ENCODE measurements at places on chromosomes 12 and 14.

- no peak for DNase-seq
These were observed 350.7 kb upstream of the SEL1L start for GRCh38 chr14:81884382-81884781.

GRCh38 chr12:3727354-3727753 is 25.6 kb downstream of the CRACR2A start:
- DNase-seq, result no peak

- DNase-seq, result no peak
These were observed 337.1 kb downstream of the PCNX1 start for GRCh38 chr14:71244341-71244740.

DNA sequence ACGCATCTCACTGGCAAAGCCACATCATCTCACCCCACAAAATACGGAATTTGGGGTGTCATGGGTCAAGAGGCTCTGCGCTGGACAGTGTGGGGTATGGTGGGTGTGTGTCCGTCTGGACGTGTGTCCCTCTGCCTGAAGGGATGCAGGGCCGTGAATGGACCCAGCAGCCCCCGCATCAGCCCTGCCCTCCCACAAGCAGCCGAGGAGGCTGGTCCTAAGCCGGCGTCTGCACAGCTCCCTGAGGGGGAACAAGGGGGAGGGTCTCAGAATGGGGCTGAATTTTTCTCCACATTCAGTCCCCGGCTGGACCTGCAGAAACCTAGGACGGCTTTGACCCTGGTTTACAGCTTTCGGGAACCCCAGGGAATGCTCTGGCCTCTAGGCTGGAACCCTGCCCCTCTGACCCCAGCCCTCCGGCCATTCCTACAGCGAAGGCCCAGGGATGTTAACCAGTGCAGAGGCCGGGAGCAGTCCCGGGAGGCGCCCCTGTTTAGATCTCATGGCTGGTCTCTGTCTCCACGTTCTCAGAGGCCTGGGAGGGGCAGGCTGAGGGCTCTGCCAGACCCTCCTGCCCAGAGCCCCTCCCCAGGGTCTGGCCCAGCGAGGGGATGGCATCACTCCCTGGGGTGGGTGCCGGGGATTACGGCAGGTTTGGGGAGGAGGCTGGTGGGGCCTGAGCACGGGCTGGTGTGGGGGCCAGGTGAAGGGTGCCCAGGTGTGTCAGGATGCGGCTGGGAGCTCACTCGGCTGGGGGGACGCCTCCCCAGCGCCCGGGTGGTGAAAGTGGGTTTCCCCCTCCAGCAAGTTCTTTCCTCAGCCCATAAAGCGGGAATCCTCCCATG is 156.5 kb upstream of the C14orf180 start:
- no peak for DNase-seq

DNA sequence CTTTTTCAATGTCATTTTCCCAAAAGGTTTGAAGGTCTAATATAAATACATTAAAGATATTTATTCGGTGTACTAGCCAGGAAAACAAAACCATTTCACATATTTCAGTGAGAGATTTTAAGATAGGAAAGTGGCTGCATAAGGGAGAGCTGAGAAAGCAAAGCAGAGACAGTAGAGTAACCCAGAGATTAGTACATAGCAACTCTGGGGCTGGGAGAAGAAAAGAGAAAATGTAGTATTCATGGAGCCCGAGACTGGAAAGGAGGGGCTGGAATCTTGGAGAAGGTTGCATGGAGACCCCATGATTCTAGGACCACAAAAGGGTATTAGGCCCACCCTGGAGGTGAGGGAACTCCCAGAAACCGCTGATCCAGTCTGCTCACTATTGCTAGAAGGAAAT is 236.9 kb downstream of the PAWR start:
- no peak for DNase-seq

DNA sequence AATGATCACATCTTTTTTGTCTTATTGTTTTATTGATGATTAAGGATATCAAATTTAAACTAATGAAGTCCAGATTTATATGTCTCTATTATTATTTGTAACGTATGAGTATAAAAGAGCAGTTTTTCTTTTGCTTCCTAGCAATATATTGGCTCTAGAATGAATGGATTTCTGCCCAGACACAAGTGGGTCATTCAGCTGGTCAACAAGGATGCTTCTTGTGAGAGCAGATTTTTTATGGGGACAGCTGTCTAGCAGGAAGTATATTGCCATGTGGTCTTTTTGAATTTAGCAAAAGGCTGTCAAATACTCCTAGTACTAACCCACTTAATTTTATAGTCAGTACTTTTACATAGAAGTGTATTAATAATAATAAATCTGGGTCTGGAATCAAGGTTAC is 1071.1 kb upstream of the FLRT2 start:
- DNase-seq, result no peak

- no peak for DNase-seq
These were observed 80.9 kb upstream of the TSPAN11 start for GRCh38 chr12:30845676-30846075.

DNA sequence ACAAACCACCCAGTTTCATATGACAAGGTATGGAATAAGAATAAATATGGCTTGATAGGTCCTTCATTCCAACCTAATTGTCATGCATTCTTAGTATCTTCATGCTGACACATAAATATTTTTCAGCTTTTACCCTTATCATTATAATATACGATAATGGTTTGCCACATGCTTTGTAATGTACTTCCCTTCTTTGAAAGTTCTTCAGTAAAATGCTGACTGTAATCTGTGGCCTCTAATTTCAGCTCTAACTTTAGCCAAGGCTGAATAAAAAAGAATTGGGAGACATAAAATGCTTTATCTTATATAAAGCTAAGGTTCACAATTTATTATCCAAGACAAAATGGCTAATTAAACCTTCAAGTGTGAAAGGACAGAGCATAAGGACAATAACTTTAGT is 2.6 kb upstream of the MAP4K5 start:
- no peak for DNase-seq

GRCh38 chr12:64793610-64794009 is 30.8 kb upstream of the TBC1D30 start:
- no peak for DNase-seq

- DNase-seq, result no peak
These were observed 245.8 kb upstream of the RMST start for GRCh38 chr12:97216848-97217247.

GRCh38 chr12:71194657-71195056 is 36.9 kb upstream of the TSPAN8 start:
- DNase-seq, result no peak

DNA sequence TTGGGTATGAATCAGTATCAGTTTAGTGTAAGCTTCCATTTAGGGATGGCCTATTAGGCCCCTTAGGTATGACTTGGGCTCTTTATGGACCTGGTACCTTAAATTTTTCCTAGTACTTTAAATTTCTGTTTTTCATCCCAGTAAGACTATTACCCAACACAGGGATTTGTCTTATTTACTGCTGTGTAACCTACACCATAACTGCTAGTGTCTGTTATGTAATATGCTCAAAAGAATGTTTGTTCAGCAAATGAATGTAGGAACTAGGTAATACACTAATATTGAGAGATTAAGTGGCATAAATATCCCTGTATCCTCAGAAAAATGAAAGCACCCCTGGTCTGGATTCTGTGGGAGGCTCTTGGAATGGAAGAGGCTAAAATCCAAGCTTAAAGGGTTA is 63.7 kb upstream of the YARS2 start:
- no peak for DNase-seq

- DNase-seq, result no peak
These were observed 27.3 kb upstream of the STRAP start for GRCh38 chr12:15854916-15855315.

- DNase-seq, result no peak
These were observed 23.8 kb upstream of the COX6A1 start for GRCh38 chr12:120413901-120414695.

GRCh38 chr12:51847643-51848325 is 734 bp downstream of the FIGNL2 start:
- no peak for DNase-seq

- no peak for DNase-seq
These were observed 41.3 kb downstream of the IFNG start for GRCh38 chr12:68118096-68118755.

- DNase-seq, result peak; percentile 50
These were observed 172.7 kb upstream of the OR4E1 start for GRCh38 chr14:21846227-21846885.

GRCh38 chr14:68842298-68842697 is 49.4 kb upstream of the ZFP36L1 start:
- DNase-seq, result no peak

DNA sequence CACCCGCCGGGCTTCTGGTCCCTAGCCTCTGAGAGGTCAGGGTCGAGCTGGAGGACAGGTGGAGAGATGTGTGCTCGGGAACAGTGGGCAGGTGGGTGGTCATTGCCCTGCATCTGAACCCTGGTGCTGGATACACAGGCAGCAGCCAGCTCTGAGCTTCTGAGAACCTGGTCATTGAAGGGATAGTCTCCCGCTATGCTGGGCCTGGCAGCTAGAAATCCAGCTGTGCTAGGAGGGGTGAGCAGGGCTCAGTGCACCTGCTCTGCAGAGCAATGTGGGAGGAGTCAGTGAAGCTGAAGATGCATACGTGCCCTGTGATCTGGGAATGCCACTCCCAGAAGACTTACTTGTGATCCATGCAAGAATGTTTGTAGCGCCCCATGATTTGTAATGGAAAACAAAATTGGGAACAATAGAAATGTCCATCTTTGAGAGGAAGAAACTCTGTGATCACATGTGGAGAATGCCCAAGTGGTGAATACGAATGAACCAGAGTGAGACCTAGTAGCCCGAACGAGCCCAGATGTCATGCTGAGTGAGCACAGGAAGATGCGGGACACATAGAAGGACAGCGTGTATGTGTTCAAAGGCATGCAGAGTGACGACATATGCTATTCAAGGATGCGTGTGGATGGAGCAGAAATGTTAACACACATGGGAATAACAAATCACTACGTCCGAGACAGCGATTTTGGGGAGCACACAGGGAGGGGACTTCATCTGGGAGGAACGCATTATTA is 63.4 kb downstream of the AACS start:
- DNase-seq, result no peak

GRCh38 chr14:39998854-39999253 is 566.6 kb upstream of the FBXO33 start:
- DNase-seq, result no peak

- DNase-seq, result no peak
These were observed 30.9 kb upstream of the STRN3 start for GRCh38 chr14:31057035-31057434.

DNA sequence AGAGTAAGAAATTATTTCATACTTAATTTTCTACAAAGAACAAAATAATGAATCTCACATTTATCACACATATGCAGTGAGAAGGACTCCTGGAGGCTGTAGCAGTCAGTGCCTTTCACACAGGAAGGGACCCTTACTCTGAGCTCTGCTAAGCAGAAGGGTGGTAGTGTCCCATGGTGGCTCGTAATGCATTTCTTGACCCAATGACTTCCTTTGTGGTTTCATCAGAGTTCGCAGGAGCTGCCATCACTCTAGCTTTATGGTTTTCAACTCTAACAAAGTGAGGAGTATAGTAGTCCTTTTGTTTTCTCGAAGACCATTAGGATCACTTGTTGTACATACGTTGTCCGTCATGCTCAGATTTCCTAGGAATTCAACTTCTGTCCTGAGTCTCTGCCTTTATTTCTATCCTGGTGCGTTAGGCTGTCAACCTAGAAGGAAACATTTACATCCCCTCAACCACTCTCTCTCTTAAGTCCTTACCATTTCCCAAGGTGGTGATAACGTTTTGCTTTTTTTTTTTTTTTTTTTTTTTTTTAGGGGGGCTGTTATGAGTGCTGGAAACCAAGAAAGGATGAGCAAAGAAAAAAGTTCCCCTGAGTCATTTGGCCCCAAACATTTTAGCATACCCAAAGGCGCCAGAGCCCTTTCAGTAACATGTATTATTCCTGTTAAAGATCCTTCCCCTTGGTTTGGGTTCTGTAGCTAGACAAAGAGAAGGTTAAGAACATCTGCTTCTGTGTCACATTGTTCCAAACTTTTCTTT is 37.2 kb downstream of the GABARAPL1 start:
- DNase-seq, result no peak

GRCh38 chr12:43957732-43958372 is 122.0 kb downstream of the TMEM117 start:
- no peak for DNase-seq

DNA sequence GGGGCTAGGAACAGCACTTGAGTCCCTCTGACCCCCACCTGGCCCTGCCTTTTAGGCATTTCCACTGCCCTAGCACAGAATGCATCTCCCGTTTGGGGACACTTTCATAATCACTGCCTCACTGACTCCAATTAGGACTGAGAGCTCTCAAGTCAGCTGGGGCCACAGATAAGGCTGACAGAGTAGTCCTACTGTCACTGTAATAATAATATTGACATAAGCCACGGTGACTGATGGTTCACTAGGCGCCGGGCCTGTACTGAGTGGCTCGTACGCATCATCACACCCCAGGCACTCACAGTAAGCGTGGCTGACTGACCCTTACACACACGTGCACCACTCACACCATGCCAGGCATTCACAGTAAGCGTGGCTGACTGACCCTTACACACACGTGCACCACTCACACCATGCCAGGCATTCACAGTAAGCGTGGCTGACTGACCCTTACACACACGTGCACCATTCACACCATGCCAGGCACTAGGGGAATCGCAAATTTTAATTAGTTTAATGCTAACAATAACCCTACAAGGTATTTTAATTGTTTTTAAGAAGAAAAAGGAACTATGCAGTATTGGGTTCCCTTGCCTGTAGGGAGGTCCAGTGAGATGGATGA is 87.7 kb downstream of the CHGA start:
- DNase-seq, result no peak

GRCh38 chr14:72828604-72829003 is 65.3 kb downstream of the DPF3 start:
- DNase-seq, result no peak

DNA sequence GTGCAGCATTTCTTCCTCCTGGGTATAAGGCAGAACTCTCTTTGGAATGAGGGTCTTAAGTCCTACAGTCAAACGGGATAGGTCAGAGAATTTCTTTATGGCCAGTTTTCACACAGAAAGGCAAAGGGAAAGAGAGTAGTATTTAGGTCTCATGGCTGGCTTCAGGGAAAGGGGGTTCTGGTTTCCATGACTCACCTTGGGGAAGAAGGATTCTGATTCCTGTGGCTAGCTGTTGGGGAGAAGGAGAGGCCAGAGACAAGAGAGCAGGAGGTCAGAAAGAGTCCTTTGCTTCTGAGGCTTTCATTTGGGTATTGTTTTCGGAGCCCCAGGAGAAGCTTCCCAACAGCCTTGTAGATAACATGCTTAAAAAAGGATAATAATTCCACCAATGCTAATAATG is 332.5 kb downstream of the NPAS3 start:
- no peak for DNase-seq

GRCh38 chr14:46008348-46008747 is 643.2 kb downstream of the RPL10L start:
- no peak for DNase-seq

- DNase-seq, result no peak
These were observed 107.0 kb upstream of the PTHLH start for GRCh38 chr12:28079539-28079938.

DNA sequence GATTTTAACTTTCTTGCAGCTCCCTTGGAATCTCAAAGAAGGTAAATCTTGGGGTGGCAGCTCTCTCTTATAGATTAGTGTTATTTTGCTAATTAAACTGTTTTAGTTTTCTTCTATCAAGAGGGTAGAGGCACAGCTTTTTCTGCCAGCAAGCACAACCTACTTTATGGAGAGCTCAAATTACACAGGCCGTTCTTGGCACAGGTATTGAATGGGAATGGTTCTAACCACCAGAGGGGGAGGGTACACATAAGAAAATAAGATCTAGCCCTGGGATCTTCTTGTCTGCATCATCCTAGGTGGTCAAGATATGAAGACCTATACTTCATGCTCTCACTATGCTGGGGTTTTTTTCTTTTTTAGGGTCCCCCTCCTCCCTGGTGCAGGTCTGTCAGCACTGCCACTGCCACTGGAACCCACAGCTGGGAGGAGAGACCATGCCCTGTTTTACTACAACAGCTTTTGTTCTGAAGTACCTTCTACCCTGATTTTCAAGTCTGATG is 48.6 kb upstream of the STAC3 start:
- DNase-seq, result no peak
